ENCODE measurements at places on chromosomes 16 and 17.

DNA sequence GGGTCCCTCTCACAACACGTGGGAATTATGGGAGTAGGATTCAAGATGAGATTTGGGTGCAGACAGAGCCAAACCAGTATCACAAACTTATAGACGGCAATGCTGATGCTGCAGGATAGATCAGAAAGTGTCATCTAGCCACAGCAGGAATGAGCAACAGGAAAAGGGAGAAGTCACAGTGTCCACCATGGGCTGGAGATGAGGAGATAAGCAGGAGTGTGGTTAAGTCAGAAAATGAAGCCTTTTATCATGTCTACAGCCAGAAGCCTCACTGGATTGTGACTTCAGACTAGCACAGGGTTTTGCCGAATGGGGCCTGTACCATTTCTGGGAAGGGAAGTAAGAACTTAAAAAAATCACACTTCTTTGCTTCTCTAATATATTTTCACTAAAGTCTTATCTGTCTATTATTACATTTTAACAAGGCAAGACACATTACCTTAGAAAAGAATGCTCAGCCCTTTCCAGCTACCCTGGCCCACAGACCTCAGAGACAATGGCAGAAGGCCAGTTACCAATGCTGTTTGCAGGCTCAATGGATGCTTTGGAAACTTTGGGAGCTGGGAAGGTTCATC lies 490.2 kb upstream of the SALL1 start:
- DNase-seq, result no peak

GRCh38 chr17:42266918-42267766 lies 9.0 kb downstream of the STAT5B start:
- peak; percentile 70 for DNase-seq

GRCh38 chr16:49129935-49130334 lies 151.7 kb downstream of the CBLN1 start:
- DNase-seq, result no peak

GRCh38 chr17:14161419-14161818 lies 75.2 kb downstream of the CDRT15 start:
- DNase-seq, result no peak

- DNase-seq, result no peak
Measured at GRCh38 chr17:52751051-52751450, 592.5 kb upstream of the CA10 start.

- DNase-seq, result peak; percentile 36
Measured at GRCh38 chr16:72847187-72848027, 200.5 kb downstream of the ZFHX3 start.

DNA sequence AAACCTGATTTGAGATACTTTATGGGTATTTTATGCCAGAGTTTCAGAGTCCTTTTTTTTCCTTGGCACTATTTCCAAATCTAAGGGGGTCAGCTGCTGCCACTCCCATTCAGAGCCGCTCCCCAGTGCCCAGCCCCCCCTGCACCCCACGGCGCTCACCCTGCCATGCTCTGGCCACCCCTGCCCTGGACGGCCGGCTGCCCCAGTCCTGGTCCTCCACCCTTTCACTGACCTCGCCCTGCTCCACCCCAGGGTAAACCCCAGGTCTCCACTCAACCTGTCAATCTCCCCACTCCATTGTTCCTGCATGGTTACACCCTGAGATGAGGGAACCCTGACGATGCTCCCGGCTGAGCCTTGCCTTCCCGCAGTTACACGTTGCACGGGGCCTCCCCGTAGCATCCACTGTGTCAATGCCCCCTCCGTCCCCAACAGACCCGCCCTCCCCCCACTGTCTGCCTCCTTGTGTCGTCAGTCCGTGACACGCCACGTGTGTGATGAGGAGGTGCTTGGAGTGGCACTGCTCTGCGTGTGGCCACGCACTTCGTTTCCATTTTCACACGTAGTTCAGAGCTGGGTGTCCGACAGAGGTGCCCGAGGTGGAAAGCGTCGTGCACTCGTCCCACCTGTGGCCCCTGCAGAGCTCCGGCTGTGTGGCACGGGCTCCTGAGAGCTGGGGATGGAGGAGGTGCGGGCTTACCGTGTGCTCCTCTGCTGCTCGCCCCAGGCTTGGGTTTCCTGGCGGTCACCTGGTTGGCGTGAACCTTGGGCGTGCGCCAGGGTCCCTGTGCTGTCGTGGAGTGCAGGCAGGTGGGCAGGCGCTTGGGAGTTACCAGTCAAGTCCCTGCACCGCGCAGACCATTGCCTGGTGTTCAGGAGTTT lies 116.5 kb downstream of the BANP start:
- DNase-seq, result no peak

DNA sequence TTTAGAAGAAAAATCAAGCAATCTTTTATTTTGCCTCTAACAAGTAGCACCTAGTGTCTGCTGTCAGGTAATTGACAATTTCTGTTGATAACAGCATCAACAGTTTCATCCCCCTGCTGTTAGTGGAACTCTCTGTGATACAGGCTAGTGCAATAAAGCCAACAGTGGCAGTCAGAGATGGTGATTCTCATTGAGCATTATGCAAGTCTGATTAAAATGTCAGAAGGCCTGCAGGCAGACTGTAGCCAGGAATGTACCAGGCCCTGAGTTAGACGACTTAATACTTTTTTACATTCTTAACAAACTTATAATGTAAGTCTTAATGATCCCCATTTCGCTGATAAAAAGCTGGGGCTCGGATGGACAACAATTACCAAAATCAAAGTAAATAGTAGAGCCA lies 14.6 kb downstream of the CYLD start:
- DNase-seq, result no peak

DNA sequence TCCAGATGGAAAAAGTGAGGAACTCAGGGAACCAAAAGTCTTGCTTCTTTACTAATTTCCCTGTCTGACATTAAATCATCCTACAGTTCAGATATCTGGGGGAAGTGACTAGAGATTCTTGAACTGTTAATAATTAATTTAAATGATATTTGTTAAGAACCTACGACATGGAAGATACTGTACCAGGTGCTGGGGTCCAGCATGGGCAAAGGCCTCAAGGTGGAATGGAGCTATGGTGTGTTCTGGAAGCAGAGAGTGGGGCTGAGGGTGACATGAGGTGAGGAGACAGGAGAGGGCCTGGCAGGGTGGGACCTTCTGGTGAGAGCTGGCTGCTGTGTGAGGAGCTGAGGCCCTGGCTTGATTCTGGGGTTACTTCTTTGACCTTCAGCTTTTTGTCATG lies 6.0 kb upstream of the CCL2 start:
- no peak for DNase-seq

DNA sequence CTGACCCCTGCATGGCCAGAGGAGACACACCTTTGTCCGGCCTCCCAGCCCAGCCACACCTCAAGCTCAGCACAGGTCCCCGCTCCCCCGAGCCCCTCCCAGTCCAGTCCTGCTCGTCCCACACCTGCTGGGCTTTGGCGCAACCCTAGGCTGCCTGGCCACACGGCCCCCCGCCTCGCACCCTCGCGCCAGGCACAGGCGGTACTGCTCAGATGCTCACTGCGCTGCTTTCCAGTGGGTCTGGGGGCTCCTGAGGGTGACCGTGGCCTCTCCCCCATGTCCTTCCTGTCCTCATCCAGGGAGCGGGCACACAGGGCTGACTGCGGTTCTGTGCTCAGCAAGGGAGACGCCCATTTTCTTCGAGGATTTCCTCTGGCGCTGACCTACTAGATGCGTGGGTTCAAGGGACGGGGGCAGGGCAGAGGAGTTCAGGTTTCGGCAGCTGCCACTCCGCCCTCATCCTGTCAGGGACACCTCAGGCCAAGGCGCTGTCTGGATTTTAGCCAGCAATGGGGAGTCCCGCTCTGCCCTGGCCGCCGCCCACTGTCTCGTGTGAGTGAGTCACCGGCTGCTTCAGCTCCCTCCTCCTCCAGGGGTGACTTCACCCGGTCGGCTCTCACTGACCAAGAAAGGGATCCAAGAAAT lies 118.0 kb upstream of the ZNF469 start:
- DNase-seq, result peak; percentile 92

- no peak for DNase-seq
Measured at GRCh38 chr16:85984231-85984880, 85.4 kb downstream of the IRF8 start.

DNA sequence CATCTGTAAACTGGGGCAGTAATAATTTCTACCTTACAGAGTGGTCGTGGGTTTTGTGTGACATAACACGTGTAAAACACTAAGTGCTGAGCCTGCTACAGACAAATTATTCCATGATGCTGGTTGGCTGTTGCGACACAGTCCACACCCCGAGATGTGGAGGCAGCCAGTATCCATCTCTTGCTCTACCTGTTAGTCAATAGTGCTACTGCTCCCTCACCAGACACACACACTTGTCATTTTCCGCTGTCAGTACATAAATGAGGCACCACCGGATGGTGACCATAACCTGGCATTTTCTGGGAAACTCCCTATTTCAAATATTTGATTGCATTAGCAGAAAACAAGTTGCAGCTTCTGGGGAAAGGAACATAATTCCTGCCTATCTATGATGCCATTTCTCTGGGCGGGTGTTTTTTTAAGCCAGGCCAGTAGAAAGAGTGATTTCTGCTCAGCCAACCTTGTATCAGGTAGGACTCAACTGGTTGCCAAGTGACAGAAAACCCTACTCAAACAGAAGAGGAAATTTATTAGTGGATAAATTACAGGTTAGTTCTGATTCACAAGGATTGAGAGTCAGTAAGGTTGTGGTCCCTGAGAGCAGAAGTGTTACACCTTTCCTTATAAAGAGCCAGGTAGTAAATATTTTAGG lies 24.1 kb downstream of the DNAJA2 start:
- peak; percentile 86 for DNase-seq

GRCh38 chr17:73950593-73950914 lies 252.9 kb upstream of the RPL38 start:
- no peak for DNase-seq

- no peak for DNase-seq
Measured at GRCh38 chr16:79627092-79627491, 26.6 kb upstream of the MAF start.

DNA sequence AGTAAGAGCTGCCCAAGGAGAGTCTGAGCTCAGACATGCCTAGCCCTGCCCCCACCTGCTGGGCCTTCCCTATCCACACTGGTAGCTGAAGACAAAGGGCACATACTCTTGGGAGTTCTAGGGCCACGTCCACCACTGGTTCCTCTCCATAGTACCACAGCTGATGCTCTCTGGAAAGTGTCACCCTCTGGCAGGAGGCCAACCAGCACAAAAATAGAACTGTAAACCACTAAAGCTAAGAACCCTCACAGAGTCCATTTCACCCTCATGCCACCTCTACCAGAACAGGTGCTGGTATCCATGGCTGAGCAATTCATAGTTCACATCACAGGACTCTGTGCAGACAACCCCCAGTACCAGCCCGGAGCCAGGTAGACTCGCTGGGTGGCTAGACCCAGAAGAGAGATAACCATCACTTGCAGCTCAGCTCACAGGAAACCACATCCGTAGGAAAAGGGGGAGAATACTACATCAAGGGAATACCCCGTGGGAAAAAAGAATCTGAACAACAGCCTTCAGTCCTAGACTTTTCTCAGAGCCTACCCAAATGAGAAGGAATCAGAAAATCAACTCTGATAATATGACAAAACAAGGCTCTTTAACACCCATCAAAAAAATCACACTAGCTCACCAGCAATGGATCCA lies 115.3 kb downstream of the CEP112 start:
- DNase-seq, result no peak

DNA sequence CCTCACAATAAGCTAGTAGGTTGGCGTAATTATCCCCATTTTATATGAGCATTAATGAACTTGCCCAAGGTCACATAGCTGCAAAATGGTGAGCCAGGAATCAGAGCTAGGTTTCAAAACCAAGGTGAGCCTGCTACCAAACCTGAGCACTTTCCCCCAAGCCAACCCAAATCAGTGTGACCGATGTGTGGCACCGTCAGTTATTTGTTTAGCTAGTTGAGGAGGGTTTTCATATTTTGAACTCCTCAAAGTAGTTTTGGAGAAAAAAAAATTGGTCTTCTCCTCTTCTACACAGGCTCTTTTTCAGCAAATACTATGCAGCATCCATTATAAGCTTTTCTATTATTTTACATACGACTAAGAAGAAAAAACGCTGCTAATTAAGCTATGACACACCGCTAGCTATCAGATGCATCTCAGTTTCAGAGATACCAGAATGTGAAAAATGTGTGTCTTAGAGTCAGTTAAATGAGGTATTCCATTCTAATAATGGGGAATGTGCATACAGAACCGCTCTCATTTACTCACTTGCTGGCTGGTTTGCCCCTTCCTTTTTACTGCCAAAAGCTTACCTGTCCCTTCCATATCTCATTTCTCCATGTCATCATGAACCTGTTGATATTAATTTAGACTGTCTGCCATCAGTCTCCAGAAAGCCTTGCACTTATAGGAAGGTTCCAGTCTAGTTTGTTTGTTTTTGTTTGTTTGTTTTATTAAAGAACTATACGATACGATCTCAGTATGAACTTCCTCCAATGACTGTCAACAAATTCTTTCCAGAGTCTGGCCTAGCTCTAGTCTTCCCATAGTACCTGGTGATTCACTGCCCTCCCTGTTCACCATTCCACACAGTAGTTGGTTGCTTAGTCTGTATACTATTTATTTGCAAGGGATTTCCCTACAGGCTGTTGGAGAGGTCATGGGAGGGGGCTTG lies 2.2 kb upstream of the TBX4 start:
- no peak for DNase-seq

GRCh38 chr17:43142153-43142552 lies 17.0 kb upstream of the BRCA1 start:
- DNase-seq, result no peak

- no peak for DNase-seq
Measured at GRCh38 chr16:1909561-1910231, 8.5 kb downstream of the HS3ST6 start.

- DNase-seq, result no peak
Measured at GRCh38 chr16:67407176-67407787, 9.0 kb downstream of the ZDHHC1 start.

GRCh38 chr17:43578699-43579565 lies 32.8 kb upstream of the ETV4 start:
- DNase-seq, result peak; percentile 54

DNA sequence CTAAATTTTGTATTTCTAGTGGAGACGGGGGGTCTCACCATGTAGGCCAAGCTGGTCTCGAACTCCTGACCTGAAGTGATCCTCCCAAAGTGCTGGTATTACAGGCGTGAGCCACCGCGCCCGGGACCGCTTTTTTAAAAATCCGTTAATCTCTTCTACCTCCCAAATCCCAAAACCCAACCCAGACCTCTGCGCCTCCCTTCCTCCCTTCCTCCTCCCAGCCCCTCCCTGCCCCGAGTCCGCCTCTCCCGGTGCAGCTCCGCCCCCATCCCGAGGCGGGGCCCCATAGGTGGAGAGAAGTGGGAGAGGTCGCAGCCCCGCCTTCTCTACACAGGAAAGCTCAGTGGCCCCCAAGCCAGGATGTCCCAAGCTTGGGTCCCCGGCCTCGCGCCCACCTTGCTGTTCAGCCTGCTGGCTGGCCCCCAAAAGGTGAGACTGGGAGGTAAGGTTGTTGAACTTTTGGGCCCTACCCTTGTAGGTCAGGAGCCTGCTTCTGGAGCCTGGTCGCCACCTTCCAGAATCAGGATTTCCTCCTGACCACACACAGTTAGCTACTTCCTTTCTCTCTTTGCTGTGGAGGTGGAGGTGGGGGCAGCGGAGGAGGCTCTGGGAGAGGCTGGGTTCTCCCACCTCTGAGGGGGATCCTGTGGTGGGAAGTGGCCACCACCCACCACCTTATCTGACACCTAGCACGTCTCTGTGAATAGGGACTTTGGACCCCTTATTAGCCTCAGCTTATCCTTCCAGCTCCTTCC lies at the start of gene TMEM92:
Gene TMEM92, plus strand, starts transcription at position 325 of the 755 bp plus-strand sequence. Its CDS starts 36 bp downstream, at position 361.
- DNase-seq, result peak; percentile 24
